ENCODE measurements at places on chromosomes 3 and 15.

DNA sequence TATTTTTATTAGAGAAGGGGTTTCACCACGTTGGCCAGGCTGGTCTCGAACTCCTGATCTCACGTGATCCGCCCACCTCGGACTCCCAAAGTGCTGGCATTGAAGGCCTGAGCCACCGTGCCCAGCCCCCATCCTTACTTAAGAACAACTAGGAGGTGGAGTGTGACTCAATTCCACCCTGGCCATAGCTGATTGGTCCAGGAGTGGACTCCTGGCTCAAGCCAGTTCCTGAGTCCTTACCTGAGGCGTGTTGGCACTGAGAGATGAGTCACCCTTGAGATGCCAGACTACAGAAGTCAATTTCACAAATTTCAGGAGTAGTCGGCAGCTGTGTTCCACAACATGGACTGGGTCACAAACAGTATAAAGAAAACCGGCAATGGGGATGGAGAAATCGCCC is 124.2 kb downstream of the SHQ1 start:
- DNase-seq: peak; percentile 11

- DNase-seq: no peak
Observed at GRCh38 chr3:20930034-20930433, 744.0 kb upstream of the SGO1 start.

GRCh38 chr3:5007873-5008272 is 28.6 kb downstream of the BHLHE40 start:
- DNase-seq: no peak

DNA sequence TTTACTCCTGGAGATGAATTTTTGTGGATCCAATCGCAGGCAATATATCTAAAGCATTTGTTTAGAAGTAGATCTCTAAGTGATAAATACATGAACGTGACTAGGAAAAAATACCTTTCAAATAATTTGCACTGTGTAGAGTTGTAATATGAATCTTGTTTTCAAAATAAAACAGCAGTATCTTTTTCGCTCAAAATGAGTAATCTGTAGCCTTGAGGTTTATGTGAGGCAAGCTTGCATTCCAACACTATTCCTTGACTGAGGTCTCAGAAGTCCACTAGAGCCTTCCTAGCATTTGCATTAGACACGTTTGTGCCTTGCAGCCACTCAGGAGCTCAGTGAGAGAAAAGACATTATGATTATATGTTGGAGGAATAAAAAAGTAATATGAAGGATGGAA is 138.3 kb upstream of the ROBO1 start:
- DNase-seq: no peak

- no peak for DNase-seq
Observed at GRCh38 chr3:65605876-65606432, 432.8 kb downstream of the MAGI1 start.

DNA sequence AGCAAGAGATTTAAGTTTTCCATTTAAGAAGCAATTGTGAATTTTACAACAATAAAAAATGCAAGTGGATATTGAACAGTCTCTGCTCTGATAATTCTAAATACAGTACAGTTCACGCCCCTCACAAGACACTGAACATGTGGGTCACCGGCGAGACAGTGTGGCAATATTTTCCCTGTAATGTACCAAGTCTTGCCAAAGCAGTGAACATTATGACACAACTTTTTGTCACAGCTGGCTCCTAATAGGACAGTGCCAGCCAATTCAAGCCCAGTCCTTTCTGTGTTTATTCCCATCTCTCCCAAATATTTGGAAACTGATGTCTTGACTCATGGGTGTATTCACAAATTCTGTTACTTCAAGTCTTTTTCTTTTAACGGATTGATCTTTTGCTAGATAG is 62.3 kb downstream of the PPARG start:
- no peak for DNase-seq

DNA sequence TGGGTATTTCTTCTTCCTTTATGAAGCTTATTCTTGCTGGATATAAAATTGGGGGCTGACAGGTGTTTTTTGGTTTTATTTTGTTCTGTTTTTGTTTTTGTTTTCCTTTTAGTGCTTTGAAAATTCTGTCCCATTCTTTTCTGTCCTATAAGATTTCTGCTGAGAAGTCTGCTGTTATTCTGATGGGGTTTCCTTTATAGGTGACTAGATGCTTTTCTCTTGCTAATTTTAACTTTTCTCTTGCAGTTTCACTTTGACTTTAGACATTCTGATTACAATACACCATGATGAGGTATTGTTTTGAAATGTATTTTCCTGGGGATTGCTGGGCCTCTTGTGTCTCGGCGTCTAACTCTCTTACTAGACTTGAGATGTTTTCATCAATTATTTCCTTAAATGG is 22.8 kb downstream of the TTC14 start:
- no peak for DNase-seq

GRCh38 chr3:79845546-79845945 is 77.7 kb upstream of the ROBO1 start:
- DNase-seq: no peak
